AG08395 (cell line): ENCODE measurements at places on chromosomes 5 and 9.

GRCh38 chr5:134626369-134627014 lies 6.1 kb downstream of the SAR1B start:
- DNase-seq = no peak

DNA sequence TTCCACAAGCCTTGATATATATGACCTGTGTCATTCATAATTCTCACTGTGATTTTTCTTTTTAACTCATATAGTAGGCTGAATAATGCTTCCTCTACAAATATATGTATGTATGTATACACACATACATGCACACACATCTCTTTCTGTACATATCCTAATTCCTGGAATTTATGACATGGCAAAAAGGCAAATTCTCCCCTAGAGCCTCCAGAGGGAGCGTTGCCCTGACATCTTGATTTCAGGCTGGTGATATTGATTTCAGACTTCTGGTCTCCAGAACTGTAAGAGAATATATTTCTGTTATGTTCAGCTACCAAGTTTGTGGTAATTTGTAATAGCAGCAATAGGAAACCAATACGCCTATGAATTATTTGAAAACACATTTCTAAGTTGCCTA lies 166.6 kb upstream of the GAS1 start:
- DNase-seq = no peak

- no peak for DNase-seq
These were observed 7.5 kb downstream of the ALDOB start for GRCh38 chr9:101427957-101428655.

GRCh38 chr9:34190996-34191892 lies 12.4 kb downstream of the UBAP1 start:
- no peak for DNase-seq

DNA sequence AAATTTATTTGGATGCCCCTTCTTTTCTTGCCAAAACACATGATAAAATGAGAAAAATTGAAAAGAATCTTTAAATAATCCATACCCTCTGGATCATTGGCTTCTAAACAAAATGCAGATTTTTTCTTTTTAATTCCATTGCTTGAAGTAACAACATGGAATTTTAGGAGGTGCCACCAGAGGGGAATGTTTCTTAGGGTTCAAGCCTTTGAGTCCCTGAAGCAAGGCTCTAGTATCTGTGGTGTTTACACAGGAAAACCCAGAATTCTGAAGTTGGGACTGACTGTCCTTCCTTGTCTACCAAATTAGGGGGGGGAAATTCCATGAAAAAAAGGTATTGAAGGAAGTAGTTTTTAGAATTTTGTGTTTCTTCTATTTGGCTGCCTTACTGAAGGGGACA lies 69.4 kb downstream of the LMNB1 start:
- peak; percentile 53 for DNase-seq
